ENCODE measurements at places on chromosomes 2 and 18.

DNA sequence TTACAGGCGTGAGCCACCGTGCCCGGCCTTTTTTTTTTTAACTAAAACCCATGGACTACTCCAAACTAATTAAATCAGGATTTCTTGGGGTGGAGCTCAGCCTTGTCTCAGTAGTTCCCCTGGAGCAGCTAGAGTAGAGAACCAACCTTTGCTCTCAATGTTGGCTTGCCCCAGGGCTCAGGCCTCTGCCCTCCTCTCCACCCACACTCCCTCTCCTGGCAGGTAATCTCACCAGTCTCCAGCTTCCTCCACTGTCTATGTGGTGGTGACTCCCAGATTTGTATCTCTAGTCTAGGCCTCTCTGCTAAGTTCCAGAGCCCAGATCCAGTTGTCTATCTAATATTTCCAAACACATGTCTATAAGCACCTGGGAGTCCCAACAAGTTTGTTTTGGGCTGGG is 9.6 kb upstream of the MTA3 start:
- DNase-seq = no peak

DNA sequence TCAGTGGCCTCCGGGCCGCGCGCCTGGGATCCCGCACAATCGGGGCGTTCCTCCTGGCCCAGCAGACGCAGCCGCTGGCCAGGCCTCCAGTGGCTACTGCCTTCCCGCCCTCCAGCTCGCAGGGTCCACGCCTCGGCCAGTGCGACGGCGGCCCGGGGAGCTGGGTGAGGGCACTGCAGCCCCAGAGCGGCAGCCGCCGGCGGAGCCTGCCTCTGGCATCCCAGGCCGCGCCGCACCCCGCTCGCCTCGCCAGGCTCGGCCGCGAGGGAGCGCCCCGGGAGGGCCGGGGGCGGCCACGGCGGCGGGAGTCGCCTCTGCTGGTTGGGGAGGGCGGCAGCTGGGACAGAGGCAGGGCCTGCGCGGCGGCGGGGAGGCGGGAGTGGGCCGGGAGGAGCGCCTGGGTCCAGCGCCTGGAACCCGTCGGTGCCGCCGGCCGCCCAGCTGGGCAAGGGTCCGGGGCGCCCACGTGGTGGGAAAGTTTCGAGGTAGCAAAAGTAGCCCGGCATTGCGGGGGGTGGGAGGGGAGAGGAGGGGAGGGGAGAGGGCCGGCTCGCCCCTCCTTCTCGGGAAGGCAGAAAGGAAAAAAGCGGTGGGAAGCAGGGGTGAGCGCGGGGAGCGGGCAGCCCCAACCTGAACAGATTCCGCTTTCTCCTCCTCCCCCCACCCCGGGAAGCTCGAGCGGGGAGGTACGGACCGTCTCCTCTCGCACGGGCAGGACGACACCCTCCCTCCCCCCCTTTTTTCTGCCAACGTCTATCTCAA is 1.5 kb upstream of the INHBB start:
- no peak for DNase-seq

DNA sequence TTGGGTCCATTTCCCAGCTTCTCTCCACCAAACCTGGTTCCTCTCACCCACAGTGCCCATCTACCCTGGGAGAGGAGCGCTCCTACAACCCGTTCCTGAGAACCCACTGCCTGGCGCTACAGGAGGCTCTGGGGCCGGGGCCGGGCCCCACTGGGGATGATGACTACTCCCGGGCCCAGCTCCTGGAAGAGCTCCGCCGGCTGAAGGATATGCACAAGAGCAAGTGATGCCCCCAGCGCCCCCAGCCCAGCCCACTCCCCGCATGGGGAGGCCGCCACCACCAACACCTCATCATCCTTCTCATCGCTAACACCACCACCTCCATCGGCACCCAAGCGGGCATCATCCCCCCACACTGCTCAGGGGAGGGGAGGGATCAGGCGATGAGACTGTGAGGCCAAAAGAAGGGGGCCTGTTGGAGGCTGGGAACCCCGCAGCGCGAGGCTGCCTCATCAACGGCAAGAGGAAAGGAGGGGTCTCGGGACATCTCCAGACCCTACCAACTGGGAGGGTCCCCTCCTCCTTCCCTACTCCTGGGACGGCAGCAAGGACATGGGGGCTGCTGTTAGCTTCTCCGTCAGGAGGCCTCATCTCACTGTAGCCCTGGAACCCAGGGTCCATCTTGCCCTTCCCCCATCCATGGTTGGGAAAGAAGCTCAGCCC is 11.8 kb upstream of the CATIP start:
- no peak for DNase-seq

- no peak for DNase-seq
Measured at GRCh38 chr18:1015777-1016176, 111.1 kb downstream of the ADCYAP1 start.

DNA sequence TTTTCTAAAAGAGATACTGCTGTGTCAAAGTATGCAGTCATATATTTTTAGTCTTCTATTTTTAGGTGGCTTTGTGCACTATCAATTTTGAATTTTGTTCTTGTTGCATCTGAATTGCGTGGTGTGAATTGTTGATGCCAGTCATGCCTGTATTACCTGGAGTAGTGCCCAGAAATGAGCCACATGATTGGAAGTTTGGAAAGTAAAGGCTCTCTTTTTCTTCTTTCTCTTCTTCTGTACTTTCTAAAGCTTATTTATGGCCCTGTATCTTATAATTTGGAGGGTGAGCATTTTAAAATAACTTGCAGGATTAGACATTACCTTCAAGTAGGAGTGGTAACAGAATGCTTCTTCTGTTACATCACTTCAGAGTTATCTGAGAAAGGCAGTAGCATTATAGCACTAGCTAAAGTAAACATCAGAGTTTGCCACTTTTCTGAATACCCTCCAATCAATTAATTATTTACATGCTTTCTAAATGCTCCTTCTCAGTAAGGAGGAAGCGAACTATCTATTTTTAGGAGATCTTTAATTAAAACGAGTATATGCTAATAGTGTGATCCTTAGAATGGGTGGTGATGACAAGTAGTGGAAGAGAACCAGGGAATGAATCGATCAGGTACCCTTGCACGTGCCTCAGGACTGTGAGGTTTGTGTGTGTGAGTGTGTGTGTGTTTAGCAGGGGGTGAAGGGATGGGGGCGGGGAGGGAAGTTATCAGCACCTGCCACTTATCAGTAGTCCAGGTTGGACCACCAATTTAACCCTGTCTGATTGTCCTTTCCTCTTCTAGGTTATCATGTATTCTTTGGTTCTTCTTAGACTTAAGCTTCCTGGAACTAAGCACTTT is 112.5 kb downstream of the MAP3K20 start:
- no peak for DNase-seq

Measured in NCI-H187 treated with DMSO at 0.1 percent for 48 hours (cell line).